Stimulated activated CD4-positive, alpha-beta T cell treated with anti-CD3 and anti-CD28 coated beads, Interleukin-15, amount 100 ng/mL, for 1 hour (primary cell): ENCODE measurements at places on chromosomes 13 and 19.

DNA sequence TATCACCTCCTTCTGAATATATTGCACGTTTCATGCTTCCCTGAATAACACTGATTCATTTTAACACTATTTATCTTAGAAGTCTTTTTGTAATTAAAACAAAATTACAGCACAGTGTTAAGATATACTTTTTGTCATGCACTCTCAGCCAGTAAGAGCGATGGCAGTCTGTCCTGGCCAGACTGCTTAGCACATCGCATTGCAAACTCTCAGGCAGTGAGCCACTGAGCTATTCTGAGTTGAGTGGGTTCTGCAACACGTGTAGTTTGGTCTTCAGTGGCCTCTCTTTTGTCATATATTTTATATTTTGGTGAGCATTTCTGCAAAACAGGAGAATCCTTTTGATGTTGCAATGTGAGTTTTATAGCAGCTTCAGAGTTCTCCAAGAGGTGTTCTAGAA lies 332.1 kb downstream of the HS6ST3 start:
- no peak for DNase-seq

DNA sequence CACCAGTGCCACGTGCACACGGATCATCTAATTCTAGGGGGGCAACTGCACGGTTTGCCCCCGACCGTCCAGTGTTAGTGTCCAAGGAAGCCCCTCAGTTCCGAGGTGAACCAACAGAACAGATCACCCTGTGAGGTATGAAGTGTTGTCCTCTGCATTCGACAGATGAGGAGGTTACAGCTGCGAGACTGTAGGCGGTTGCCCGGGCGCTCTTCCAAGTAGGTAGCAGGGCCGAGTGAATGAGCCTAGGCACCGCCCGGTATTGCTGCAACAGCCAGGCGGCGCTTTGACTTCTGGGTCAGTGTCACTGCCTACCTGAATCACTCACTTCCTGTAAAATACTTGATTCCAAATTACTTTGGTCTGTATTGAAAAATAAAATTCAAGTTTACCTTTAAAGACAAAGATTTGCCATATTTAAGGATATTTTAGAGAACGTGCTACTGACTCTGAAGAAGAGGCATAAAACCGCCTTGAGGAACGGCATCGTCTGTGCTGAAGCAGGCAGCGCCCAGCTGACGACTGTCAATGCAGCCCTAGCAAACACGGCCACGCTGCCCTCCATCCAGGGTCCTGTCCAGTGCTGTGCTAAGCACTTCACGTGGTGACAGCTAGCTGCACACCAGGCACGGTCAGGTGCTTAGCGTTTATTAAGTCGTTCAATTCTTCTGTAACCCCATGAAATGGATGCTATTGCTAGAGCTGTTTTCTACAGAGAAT lies 19.3 kb upstream of the RASA3 start:
- DNase-seq, result no peak

DNA sequence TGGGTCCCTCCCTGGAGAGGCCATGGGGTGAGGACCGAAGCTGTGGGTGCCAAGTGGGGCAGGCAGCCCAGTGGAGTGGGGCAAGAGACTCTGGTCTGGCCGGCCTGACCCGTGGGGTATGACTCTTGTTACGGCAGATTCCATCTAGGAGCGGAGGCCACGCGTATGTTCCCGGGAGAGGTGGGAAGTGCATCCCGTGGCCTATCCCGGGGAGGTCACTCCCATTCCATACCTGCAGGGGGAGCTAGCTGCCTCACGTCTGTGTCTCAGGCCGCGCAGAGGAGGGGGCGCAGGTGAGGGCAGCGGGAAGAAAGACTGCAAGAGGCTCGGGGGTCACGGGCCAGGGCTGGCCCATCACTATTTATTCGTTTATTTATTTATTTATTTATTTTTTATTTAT lies 4.9 kb downstream of the CSNK1G2 start:
- no peak for DNase-seq

DNA sequence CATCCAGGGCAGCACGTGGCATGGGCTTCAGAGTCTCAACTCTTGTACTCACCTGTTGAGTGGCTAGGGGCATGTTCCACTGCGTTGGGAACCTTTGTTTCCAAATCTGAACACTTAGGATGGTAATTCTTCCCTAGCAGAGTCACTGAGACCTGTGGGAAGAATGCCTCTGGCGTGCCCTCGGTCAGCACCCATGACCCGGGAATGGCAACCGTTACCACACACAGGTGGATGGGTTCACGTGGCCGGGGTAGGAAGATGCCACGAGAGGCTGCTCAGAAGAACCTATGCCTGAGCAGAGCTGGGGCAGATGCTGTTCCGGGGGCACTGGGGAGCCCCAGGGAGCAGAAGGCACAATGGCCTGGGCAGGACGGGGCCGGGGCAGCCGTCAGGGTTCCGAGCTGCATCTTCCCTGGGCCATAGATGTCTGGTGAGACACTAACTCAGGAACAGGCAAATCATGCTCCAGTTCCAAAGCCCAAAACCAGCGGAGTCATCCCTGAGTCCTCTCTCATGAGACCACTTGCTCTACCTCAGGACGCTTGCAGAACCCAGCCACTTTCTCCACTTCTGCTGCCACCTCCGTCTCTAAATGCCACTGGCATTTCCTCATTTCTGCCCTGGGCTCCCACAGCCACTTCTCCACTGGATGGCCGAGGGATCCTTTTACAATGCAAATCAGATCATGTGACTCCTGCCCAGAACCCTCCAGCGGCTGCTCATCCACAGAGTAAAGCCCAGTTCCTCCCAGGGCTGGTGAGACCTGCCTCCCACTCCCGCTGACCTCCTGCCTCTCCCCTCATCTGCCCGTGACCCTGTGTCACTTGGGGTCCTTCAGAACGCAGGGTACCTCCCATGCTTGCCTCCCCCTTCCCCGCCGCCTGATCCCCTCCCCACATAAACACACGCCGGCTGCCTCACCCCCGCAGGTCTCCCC lies 36.7 kb downstream of the FAM124A start:
- no peak for DNase-seq

GRCh38 chr19:9883231-9883758 lies 48.2 kb downstream of the PIN1 start:
- no peak for DNase-seq

DNA sequence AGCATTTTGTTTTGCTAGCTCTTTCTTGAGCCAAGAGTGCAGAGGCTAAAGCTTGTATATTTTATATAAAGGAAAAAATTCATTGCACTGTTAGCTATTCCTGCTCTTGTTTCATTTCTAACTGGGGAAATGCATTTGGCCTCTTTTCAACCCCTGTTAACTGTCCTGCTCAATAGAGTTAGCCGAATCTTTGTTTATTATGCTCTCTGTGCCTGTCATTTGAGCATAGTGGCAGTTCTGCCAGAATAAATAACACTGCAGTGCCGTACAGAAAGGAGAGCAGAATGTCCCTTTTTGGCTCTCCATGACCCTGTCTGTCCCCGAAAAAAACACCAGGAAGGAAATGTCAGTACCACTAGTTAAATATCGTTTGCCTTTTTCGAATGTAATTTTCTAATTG lies 350.8 kb downstream of the MYO16 start:
- DNase-seq, result no peak

DNA sequence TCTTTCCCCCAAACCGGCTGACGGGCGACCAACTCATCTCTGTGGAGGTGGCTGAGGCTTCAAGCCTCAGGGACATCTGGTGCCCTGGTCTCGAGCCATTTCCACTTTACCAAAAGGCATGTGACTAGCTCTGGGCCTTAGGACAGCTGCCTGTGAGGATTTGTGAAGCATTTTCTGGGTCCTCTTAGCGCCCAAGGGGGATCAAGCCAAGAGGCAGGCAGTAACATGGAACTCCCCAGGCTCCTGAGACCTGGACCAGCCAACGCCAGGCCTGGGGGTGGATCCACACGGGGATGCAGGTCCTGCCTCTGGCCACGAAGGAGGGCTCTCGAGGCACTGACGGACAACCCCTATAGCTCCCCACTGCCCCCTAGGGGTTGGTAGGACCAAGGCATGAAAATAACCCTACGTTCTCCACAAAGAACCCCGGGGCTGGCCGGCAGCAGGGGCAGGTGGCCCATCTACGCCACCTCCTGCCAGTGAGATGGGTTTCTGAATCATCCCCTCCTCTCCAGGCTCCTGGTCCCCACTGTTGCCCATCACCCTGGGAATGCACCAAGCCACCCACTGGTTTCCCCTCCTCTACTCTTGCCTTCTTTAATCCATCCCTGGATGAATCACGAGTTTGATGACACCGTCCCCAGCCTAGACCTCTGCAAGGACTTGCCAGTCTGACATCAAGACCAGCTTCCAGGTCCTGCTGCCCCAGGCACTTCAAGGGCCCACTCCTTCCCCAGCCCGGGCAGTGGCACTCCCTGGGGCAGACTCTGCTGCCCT lies 7.0 kb upstream of the MYDGF start:
- no peak for DNase-seq

DNA sequence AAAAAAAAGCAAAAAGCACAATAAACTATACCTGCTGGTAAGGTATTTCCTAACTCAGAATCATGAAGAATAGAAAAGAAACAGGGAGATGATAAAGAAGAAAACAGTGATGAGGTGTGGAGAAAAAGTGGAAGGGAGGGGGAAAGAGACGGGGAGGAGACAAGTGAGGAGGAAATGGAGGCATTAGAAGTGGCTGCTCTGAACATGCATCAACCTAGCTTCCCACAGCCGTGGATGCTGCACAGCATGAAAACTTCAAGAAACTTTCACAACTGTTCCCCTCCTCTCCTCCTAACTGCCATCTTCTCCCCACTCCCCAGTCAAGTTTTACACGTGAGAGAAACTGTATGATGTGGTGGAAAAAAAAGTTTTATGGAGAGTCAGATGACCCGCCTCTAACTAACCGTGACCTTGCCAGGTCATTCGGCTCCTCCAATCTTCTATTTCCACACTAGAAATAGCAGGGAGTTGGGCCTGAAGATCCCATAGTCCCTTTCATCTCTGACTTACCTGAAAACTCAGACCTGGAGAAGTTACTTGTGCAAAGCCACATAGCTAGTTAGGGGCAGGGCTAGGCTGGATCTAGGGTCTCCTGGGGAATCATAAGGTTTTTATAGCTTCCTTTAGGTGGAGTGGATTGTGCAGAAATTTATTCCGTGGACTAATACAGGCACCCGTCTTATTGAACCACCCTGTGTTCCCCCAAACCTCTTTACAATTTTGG lies 461.9 kb downstream of the KLF5 start:
- no peak for DNase-seq

DNA sequence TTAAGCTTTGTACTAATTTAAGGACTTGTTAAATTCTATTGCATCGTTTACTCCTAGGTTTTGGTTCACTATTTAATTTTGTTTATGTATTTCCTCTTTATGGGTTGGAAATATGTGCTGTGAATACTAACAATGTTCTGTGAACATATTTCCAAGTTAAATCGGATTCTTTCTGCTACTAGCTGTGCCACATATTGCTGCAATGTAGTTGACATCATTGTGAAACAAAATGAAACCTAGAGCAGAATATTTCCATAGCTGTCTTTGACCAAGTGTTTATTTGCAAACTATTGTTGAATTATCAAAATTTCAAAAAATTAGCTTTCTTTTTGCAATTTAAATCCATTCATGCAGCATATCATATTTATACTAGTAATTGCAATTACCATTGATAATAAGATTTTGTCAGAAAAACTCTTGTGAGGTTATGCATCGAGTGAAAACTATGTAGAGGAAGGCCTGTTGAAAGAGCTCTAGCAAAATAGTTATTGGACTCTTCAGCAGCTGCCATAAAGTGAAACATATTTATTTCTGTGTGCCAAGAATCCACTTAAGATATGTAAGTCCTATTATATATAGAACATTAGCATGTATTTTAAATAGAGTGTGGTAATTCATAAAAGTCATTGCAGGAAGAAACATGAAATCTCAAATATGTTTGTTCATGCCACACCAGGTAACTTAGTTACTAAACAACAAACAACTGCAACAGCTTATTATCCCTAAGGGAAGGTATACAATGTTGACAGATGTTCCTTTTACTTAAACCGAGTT lies 575.1 kb downstream of the SLITRK6 start:
- no peak for DNase-seq

GRCh38 chr13:65868099-65868498 lies 1362.0 kb downstream of the PCDH9 start:
- DNase-seq, result no peak

- no peak for DNase-seq
Measured at GRCh38 chr13:106467427-106468122, 67.9 kb downstream of the EFNB2 start.

- DNase-seq, result no peak
Measured at GRCh38 chr19:4911314-4911713, 2.0 kb downstream of the UHRF1 start.

DNA sequence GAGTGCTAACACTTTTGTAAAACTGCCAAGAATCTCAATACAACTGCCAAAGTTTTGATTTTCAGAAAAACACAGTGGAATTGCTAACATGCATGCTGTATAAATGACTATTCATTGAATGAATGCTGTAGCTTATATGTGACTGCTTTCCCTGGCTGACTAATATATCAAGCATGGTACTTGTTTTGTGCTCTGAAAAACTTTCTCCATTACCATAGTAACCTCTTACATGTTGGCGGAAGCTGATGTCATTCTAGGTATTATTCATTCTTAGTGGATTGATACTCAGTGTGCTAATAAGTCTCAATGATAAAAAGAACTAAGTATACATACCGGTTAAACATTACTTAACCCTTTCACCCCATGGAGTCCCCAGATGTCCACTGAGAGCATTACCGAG lies 166.1 kb upstream of the MYO16 start:
- DNase-seq, result no peak

DNA sequence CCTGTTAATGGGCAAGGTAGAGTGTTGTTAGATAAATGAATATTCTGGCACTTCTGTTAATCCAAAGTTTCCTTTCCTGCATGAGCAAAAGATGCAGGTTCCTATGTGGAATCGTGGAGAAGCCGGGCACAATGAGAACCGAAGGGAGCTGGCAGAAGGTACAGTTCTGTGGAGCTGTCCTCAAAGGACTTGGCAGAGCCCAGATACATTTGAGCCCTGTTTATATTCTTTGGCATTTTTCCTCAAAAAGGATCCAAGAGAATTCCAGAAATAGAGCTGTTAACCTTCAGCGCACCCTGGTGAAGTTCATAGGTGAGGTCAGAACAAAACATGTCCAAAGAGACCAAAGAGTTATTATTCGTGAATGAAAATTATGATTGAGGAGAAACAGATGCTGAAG lies 4.0 kb upstream of the DLEU7 start:
- DNase-seq, result no peak

GRCh38 chr13:93338906-93339305 lies 112.3 kb downstream of the GPC6 start:
- no peak for DNase-seq

- DNase-seq, result no peak
Measured at GRCh38 chr13:97174638-97175037, 47.5 kb upstream of the MBNL2 start.

- DNase-seq, result no peak
Measured at GRCh38 chr13:44160591-44161191, 212.9 kb upstream of the SERP2 start.

DNA sequence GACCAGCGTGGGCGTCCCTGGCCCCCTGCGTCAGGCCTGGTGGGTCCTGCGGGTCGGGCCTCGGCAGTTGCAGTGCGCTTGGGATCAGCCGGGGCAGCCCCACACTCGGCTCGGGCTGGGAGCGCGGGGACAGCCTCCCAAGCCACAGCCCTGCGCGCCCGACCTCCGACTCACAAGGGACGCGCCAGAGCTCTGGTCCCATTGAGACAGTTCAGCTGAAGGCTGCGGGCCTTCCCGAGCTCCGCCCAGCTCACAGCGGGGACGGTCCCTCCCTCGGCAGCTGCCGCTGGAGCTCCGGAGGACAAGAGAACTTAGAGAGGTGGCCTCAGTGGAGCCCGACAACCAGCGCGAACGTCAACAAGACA lies 45.7 kb upstream of the ZNF730 start:
- DNase-seq, result no peak
